ENCODE measurements at places on chromosomes 3 and 15.
A peak's percentile ranks its signal among the peaks of the same experiment; 100 is the strongest.

- DNase-seq, result no peak
Observed at GRCh38 chr3:145620002-145620401, 541.0 kb downstream of the PLOD2 start.

DNA sequence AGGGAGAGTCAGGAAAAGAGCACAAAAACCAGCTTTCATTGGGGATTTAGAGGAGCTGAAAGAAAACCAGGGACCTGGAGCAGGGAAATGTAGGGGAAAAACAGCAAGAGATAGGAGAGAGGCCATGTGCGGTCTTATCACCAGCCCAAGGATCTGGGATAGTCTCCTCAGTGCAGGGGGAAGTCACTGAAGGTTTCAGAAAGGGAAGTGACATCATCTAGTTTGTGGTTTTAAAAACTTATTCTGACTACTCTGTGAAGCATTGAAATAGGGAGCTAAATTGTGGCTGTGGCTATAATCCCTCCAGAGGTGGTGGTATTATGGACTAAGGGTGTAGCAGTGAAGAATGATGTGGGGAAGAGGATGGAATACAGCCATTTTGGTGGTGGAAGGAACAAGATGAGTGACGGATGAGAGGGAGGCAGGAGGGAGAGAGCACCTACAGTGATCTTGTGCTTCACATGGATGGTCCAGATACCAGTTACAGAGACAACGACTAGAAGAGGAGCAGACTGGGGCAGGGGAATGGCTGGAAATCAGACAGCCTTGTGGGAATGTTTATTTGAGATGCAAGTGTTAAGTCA is 72.7 kb downstream of the HMG20A start:
- no peak for DNase-seq

GRCh38 chr3:82627733-82628132 is 866.3 kb upstream of the GBE1 start:
- no peak for DNase-seq

- DNase-seq, result no peak
Observed at GRCh38 chr3:43704697-43705096, 14.0 kb downstream of the ABHD5 start.

- no peak for DNase-seq
Observed at GRCh38 chr3:141578202-141578973, 91.6 kb downstream of the RASA2 start.

DNA sequence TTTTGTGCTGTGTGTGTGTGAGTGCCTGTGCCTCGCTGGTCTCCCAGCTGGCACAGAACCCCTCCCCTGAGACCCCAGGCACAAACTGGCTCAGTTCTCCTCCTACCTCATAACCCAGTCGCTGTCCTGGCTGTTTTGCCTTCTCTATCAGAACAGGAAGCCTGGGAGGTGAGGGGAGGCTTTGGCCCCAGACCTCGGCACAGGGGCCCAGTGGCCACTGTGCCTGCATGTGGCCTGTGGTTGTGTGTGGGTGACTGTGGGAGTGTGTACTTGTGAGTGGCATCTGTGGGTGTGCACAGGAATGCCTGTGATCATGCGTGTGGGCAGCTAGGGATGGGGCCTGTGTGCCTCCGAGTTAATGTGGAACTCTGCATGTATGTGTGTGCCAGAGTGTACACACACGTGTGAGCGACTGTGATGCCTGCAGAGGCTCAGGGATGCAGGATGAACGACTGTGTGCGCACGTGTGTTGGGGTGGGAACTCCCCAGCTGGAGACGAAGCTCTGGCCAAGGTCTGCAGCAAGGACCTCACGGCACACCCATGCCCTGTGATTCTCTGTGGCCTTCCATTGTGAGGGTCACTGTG is 32.3 kb downstream of the PSTPIP1 start:
- DNase-seq, result no peak

DNA sequence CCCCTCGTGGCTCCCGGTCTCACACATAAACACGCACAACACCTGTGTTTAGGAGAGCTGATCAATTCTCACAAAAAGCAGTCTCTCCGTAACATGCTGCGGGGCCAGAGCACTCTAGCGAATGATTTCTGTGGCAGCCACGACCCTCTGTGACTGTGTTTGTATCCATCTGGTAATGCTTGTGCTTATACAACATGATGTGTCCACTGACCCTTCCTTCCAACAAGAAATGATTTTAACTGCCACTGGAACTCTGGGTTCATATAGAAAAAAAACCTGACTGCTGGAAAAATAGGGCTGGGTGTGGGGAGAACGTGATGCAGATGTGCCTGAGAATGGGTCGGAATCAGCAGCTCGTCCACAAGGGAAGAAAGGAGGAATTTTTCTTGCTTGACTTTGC is 410.2 kb downstream of the GAP43 start:
- DNase-seq, result no peak

DNA sequence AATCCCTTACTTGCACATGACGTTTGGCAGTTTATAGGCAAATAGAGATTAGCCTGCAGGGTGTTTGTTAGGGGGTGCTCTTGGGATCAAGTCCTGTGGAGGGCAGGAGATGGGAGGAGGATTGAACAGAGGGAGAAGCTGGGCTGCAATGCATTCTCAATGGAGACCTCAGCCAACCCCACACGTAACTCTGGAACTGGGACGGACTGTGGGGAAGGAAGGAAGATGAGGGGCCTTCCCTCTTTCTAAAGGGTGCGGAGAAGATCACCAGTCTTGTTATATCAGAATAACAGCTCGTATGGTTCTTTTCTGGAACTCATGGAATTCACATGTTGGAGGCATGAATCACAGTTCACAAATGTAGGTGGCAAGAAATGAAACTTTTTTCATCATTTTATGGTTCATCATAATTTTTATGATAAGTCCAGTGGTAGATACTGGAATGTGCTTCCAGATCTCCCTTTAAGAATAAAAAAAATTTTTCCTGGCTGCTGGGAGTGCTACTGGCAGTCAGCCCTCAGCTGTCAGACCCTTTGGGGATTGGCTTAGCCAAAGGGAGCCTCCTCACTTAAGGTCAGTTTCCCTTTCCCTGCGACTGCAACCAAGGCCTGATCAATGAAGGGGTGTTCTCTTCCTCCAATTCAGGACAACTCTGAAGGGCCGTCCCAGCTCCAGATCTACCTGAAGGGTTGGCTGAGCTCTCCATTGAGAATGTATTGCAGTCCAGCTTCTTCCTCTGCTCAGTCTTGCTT is 20.5 kb upstream of the LYZL4 start:
- DNase-seq, result no peak

GRCh38 chr3:11514191-11514821 is 129.4 kb downstream of the VGLL4 start:
- DNase-seq, result no peak

- DNase-seq, result no peak
Observed at GRCh38 chr3:45317710-45318109, 70.7 kb upstream of the LARS2 start.

DNA sequence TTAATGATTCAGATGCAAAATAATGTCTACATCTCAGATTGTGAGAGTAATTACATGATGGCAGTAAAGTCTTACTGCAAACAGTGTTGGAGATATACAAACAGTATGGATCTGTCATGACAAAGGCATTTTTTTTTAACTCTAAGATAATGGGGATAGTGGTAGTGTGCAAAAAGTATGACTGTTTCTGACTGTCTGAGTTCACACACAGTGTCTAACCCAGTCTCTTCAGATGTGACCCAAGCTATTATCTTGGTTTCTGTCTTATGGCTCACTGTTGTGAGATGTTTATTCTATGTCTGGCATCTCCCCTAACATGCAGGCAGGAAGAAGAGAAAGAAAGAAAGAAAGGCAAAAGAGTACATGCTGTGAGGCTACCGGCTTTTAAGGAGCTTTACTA is 17.0 kb downstream of the RPL39L start:
- no peak for DNase-seq

GRCh38 chr15:57903626-57904025 is 161.9 kb downstream of the ALDH1A2 start:
- no peak for DNase-seq

GRCh38 chr3:71865727-71866126 is 80.8 kb upstream of the PROK2 start:
- DNase-seq, result no peak

DNA sequence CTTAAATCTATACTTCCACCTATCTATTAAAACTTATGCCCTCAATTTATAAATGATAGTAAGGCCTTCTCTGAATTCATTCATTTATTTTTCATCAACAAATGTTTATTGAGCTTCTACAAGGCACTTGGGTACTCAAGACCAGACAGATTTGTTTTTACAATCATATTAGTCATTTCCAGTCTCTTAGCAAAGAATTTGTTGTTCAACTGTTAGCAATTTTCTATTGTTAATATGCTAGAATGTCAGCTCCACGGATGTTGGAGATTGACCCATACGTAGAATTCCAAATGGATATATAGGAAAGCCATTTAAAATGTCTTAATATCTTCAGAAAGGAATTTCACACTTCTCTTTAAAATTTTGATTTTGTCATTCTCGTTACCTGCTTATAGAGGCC is 36.7 kb downstream of the ZBTB38 start:
- DNase-seq, result no peak

- no peak for DNase-seq
Observed at GRCh38 chr15:43410572-43411214, 39.8 kb downstream of the TUBGCP4 start.

DNA sequence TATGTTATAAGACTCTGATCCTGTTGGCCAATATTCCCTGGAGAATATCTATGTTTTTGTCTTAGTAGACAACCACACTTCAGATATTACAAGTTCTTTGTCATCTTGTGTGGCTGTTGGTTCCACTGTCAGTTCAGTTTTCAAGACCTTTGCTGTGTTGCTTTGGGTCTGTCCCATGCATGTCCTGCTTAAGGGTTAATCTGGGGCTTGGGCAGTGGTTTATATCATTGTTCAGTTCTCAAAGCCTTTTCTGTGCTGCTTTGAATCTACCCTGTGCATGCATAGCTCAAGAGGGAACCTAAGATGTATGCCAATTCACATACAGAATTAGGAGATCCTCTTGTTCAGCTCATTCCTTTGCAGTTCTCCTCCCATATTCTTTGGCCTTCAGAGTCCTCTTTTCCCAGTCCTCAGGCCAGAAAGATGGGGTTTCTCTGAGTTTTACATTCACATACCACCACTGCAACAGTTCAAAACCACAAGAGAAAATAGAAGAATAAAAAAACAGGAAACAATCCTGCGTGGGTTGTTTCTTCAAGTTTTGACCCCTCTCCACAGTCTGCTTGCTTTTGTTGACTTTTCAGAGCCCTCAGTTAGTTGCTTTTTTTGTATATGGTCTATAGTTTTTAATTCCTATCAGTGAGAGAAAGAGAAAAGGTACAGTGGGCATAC is 21.6 kb downstream of the BUB1B start:
- no peak for DNase-seq

- no peak for DNase-seq
Observed at GRCh38 chr3:158912621-158913020, 110.8 kb downstream of the MFSD1 start.

DNA sequence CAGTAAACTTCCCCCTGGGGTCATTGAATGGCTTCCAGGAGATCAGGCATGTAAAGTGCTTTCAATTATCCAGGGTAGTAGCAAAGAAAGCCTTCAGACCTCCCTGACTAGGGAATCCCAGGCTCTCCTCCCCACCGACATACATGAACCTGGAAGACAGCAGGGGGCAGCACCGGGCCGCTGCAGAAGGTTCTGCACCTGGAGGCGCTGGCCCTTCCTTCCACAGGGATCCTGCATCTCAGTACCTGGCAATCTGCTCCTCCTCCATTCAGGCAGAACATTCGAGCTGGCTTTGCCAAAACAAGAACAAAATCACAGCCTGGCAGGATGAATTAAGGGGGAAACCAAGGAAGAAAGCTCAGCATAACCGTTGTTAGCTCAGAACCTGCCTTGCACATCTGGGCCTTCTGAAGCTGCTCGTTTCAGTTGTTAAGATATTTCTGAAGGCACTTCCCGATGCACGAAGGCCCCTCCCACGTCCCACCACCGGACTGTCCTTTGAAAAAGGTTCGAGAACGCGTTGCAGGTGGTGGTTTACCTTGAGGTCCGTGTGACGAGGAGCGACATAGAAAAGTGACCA is 237.7 kb downstream of the SLCO3A1 start:
- DNase-seq, result no peak

- peak; percentile 93 for DNase-seq
Observed at GRCh38 chr3:4980229-4981203, 1.3 kb downstream of the BHLHE40 start.

GRCh38 chr3:58897646-58898045 is 152.2 kb downstream of the CFAP20DC start:
- DNase-seq, result no peak

DNA sequence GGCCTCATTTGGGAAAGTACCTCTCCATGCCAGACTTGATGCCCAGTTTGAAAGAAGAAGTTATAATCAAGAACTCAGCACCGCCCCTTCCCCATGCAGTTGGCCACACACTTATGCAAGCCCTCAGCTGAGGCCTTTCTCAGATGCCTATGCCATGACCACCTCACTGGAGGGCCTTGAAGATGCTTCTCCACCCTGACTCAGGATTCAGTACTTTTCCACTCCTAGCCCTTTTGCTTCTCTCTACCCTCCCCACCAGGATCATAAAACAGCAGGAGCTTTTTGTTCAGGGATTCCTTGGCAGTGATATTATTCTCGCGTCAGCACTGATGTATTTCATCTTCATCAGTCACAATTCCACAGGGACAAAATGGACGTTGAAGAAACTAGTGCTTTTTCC is 313.5 kb downstream of the PYDC2 start:
- DNase-seq, result no peak

- DNase-seq, result no peak
Observed at GRCh38 chr3:53588122-53588521, 93.7 kb downstream of the CACNA1D start.

- no peak for DNase-seq
Observed at GRCh38 chr15:67148196-67148701, 82.8 kb downstream of the SMAD3 start.

GRCh38 chr3:157175691-157176507 is 16.0 kb upstream of the CCNL1 start:
- DNase-seq, result peak; percentile 44

DNA sequence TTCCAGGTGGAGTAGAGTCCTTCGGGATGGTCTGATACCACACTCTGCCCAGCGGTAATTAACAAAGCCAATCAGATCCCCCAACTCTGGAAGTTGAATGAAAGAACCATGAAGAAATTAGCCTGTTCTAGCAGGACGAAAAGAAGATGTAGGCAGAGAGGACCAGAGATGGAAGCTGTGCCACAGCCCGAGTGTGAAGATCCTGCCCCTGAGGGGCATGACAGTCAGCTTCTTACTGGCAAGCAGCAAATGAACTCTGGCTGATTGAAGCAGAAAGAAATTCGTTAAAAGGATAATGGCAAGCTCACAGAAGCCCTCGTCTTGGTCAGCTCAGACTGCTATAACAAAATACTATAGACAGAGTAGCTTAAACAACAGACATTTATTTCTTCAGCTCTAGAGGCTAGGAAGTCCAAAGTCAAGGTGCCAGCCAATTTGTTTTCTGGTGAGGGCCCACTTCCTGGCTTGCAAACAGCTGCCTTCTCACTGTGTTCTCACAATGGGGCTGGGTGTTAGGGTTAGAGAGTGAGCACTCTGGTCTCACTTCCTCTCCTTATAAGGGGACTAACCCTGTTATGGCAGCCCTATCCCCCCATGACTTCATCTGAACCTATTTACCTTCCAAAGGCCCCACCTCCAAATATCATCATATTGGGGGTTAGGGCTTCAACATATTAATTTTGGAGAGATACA is 307.1 kb downstream of the VPS13C start:
- DNase-seq, result no peak

Measured in activated CD8-positive, alpha-beta T cell treated with anti-CD3 and anti-CD28 coated beads, Interleukin-2, amount 10 ng/mL, durations not matched to agents 7 days and 5 days (primary cell).